Activated T-helper 1 cell treated with anti-CD3 and anti-CD28 coated beads, Interleukin-12 subunit alpha, Interleukin-12 subunit beta, Interleukin-2, Interleukin-4 antibody, amounts not matched to agents 30 ng/mL and 10 ng/mL and 1 ng/mL, durations not matched to agents 14 hours and 24 hours and 36 hours (primary cell): ENCODE measurements at places on chromosomes 16 and 17. TPM values are rescaled to one million over a fixed set of nuclear protein-coding genes. Genes with fewer than 3 reads are reported as not detected.

Gene CMTR2
- 18.2 and 20.7 TPM in 2 replicates for total RNA-seq

Gene FDXR
- 20.1 and 21.5 TPM in 2 replicates for total RNA-seq

Gene KRTAP4-1
- not detected in 2 replicates for total RNA-seq

Gene FOXJ1
- 0.10 TPM in 1 of 2 replicates, not detected in the other for total RNA-seq

Gene MYH1
- not detected in 2 replicates for total RNA-seq

Gene CHP2
- total RNA-seq: not detected in 2 replicates

DNA sequence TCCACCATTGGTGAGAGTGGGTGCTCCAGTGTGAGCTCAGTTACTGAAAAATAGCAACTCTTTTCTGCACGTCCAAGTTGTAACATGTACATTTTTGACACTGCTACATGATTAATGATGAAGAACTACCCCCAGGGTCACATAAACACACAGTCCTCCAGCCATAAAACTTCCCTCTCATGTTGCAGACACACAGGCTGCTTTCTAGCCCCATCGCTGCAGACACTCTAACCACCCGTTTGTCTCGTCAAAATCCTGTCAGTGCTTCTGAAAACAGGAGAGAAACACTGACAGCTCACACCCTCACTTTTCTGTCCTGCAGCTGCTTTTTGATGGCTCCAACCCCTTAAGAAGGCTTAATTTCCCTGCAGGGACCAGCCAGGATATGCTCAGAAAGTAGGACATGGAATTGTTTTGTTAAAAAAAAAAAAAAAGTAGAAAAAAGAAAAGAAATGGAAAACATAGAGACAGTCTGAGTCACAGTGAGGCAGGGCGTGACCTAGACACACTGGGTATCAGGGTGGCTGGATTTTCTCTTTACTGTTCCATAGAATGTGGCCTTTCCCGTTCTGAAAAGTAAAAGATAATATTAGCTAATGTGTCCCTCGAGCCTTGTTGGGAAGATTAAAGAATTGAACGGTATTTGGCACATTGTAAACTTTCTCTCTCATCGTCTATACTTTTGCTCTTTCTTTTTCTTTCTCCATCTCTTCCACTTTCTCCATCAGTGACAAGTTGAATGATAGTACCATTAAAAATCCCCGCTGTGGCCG, 20.7 kb upstream of the CCL5 start:
- no peak for DNase-seq
- peak overlapping the region; percentile 24 for H3K4me3 ChIP-seq
- H3K27me3 ChIP-seq: peaks cover 3% of the 10 kb centered on the region
- peaks cover 2% of the 10 kb centered on the region for H3K36me3 ChIP-seq
- peaks cover 46% of the 10 kb centered on the region for H3K4me1 ChIP-seq

- no peaks in the 10 kb centered on the region for H3K27me3 ChIP-seq
- no peaks in the 10 kb centered on the region for H3K4me1 ChIP-seq
- H3K27ac ChIP-seq: no peak overlapping the region
Observed at GRCh38 chr16:2296661-2297505, 29.0 kb upstream of the RNPS1 start.

- no peaks in the 10 kb centered on the region for H3K36me3 ChIP-seq
- no peak overlapping the region for H3K4me3 ChIP-seq
- DNase-seq: no peak
Observed at GRCh38 chr17:869086-869485, 86.9 kb downstream of the MRM3 start.

DNA sequence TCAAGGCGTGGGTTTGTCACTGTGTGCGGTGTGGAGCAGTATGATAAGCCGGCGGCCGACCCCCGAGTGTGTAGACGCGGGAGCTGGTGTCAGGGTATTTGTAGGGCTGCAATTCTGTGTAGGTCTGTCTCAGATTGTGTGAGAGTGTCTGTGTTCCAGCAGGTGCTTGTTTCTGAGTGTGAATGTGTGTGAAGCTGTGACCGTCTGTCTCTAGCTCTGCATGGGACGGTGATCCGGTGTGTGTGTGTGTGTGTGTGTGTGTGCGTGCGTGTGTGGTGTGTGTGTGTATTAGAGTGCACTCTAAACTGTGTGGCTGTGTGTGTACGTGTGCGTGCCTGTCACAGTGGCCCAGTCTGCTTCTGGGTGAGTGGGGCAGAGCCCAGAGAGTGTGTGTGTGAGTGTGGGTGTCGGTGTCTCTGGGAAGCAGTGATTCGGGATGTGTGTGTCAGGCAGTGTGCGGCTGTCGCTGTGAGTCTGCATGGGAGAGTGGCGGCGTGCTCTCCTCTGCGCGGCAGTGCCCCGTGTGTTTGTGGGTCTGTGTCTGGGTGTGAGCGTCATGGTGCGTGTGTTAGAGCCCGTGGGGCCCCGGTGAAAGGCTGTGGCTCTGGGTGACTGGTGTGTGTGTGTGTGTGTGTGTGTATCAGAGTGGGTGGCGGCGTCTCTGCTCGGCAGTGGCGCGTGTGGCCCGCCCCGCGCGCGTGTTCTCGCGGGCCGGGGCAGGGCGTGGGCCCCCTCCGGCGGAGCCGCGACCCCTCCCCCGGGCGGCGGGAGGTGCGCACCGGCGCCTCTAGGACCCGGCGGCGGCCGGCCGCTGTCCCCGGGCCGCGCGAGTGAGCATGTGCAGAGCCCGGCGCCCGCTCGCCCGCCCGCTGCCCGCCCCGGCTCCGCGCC, at the start of gene WSCD1:
TSS of gene WSCD1 (plus strand) at position 841 of the 891 bp plus-strand sequence. CDS start 10,280 bp downstream, outside the sequence.
- no peak for DNase-seq
- H3K4me1 ChIP-seq: peaks cover 12% of the 10 kb centered on the region
- peak within 1 kb of the TSS; percentile 67 for H3K4me3 ChIP-seq
- peak within 1 kb of the TSS; percentile 4 for H3K27ac ChIP-seq
- H3K27me3 ChIP-seq: peaks cover 40% of the 10 kb centered on the region

- DNase-seq: no peak
- no peaks in the 10 kb centered on the region for H3K36me3 ChIP-seq
- H3K27me3 ChIP-seq: peaks cover 1% of the 10 kb centered on the region
- no peak overlapping the region for H3K4me3 ChIP-seq
- H3K4me1 ChIP-seq: peaks cover 5% of the 10 kb centered on the region
Observed at GRCh38 chr16:53084141-53084541, 29.4 kb downstream of the CHD9 start.

GRCh38 chr16:85046931-85047866, 19.6 kb downstream of the KIAA0513 start:
- H3K4me3 ChIP-seq: peak overlapping the region; percentile 33
- peaks cover 7% of the 10 kb centered on the region for H3K27me3 ChIP-seq
- no peak overlapping the region for H3K27ac ChIP-seq
- DNase-seq: no peak

- no peaks in the 10 kb centered on the region for H3K27me3 ChIP-seq
- no peak overlapping the region for H3K4me3 ChIP-seq
- H3K36me3 ChIP-seq: peaks cover 64% of the 10 kb centered on the region
Observed at GRCh38 chr16:50673496-50674275, 7.4 kb downstream of the SNX20 start.

DNA sequence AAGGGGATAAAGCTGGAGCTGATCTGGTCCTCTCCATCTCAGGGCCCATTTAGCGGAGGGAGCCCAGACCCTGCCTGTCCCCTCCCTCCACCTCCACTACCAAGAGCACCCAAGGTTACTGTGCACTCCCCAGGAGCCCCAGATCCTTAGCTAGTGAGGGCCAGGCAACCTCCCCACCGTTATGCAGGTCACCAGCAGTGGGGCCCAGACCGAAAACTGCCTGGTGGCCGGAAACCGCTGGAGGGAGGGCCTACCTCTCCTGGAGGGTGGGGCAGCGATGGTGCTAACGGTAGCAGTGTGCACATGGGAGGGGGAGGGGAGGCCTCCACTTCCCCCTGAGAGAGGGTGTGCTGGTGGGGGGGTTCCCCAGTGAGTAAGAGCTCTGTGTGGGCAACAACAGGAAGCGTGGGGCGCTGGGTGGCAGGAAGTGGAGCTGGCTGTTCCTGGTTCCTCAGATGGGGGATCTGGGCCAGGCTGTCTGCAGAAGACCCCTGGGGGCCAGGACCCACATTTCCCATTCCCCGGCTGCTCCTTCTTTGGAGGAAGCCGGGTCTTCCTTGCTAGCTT, 4.4 kb downstream of the FMNL1 start:
- H3K4me1 ChIP-seq: peaks cover 73% of the 10 kb centered on the region
- peak overlapping the region; percentile 99 for H3K4me3 ChIP-seq
- DNase-seq: peak; percentile 91
- no peaks in the 10 kb centered on the region for H3K27me3 ChIP-seq
- peak overlapping the region; percentile 97 for H3K27ac ChIP-seq
- H3K36me3 ChIP-seq: peaks cover 17% of the 10 kb centered on the region

DNA sequence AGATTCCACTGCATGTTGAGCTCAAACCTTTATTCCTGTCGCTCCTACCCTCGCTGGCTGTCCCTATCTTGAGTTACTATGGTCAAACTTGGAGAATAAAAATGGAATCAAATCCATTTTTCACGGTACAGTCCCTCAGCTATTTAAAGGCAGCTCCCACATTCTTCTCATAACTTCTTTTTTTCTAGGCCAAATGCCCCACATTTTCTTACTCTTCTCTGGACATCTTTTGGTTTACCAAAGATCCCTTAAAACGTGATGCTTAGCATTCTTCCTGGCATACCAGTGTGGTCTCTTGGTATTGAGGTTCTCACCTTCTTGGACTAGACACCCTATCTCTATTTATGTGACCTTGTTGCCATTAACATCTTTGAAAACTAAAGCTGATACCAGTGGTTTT, 48.3 kb upstream of the MAF start:
- peaks cover 10% of the 10 kb centered on the region for H3K4me1 ChIP-seq
- H3K27ac ChIP-seq: no peak overlapping the region
- H3K4me3 ChIP-seq: no peak overlapping the region
- peaks cover 5% of the 10 kb centered on the region for H3K27me3 ChIP-seq
- peaks cover 5% of the 10 kb centered on the region for H3K36me3 ChIP-seq

DNA sequence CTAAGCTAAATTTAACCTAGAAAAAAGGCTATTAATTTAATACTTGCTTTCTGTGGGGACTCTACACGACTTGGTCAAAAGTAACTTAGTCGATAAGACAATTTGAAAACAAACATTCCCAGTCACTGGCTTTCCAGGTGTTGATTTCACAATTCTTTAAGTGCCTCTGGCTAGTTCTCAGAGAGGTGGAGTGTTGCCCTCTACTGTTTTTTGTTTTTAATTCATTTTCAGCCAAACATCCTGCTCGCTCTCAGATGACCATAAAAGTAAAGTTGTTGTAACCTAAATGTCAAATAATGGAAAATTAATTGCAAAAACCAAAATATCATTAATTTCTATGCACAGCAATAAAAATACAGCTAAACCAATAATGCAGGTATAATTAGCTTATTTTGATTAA, 107.1 kb downstream of the MYO1D start:
- H3K4me3 ChIP-seq: no peak overlapping the region
- no peak overlapping the region for H3K27ac ChIP-seq
- H3K36me3 ChIP-seq: no peaks in the 10 kb centered on the region
- H3K27me3 ChIP-seq: peaks cover 5% of the 10 kb centered on the region

GRCh38 chr17:4375039-4375748, 8.7 kb upstream of the UBE2G1 start:
- H3K27ac ChIP-seq: peak overlapping the region; percentile 89
- peaks cover 5% of the 10 kb centered on the region for H3K36me3 ChIP-seq
- no peaks in the 10 kb centered on the region for H3K27me3 ChIP-seq
- H3K4me3 ChIP-seq: peak overlapping the region; percentile 60

DNA sequence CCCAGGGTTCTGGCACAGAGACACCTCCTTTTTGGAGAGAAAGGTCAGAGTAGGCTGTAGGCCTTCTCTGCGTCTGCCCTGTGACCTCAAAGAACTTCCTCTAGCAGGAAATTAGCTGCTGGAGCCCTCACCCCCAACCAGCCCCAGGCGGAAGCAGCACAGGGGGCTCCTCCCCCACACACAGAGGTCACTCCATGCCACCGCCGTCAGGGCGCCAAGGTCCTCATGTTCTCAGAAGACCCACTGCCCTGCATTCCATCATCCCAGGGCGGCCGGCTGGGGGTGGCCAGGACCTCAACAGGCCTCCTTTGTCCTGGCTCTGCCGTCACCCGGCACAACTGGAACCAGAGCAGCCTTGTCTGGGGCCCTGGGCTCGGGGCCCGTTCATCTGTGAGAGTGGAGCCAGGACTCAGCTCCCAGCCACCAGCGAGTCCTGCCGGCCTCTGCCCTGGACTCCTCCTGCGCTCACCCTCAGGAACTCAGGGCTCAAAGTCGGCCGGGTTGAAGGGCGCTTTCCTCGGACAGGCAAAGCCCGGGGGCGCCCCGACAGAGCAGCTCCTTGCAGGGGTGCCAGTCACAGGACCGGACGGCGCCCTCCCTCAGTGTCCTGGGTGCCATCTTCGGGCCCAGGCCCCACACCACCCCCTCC, 1.2 kb downstream of the TMC6 start:
- DNase-seq: peak; percentile 67
- peaks cover 25% of the 10 kb centered on the region for H3K36me3 ChIP-seq
- peak overlapping the region; percentile 87 for H3K27ac ChIP-seq
- H3K4me1 ChIP-seq: peaks cover 48% of the 10 kb centered on the region
- H3K4me3 ChIP-seq: peak overlapping the region; percentile 90
- no peaks in the 10 kb centered on the region for H3K27me3 ChIP-seq

- peak within 1 kb of the TSS; percentile 98 for H3K27ac ChIP-seq
- peak within 1 kb of the TSS; percentile 96 for H3K4me3 ChIP-seq
- H3K36me3 ChIP-seq: peaks cover 77% of the 10 kb centered on the region
- DNase-seq: peak; percentile 94
- H3K4me1 ChIP-seq: peaks cover 71% of the 10 kb centered on the region
Observed at GRCh38 chr17:63827002-63827800, at the start of the genes FTSJ3 and PSMC5. Gene FTSJ3, minus strand, starts transcription at chr17:63827663. Its CDS starts 761 bp downstream, at chr17:63826902. Gene PSMC5, plus strand, starts transcription at chr17:63827431. Its CDS starts 60 bp downstream, at chr17:63827491.
